Neural cell (in vitro differentiated cells): ENCODE measurements at places on chromosomes 5 and 9. TPM values are rescaled to one million over a fixed set of nuclear protein-coding genes. Genes with fewer than 3 reads are reported as not detected.

Gene FABP6
- 3.6 TPM in 1 of 2 replicates, not detected in the other for polyA plus RNA-seq

Gene PHYHD1
- not detected in 2 replicates for polyA plus RNA-seq

Gene SLC12A7
- polyA plus RNA-seq, result 3.1 and 4.5 TPM in 2 replicates

Gene GRIA1
- 59.6 and 68.9 TPM in 2 replicates for polyA plus RNA-seq

Gene RNF183
- polyA plus RNA-seq, result not detected in 2 replicates

Gene C9orf152
- polyA plus RNA-seq, result not detected in 2 replicates

Gene DNAI1
- 0.99 and 1.6 TPM in 2 replicates for polyA plus RNA-seq

Gene EGFL7
- polyA plus RNA-seq, result 8.2 and 12.5 TPM in 2 replicates

Gene DHFR
- polyA plus RNA-seq, result 17.0 and 21.2 TPM in 2 replicates

Gene TXNDC8
- polyA plus RNA-seq, result not detected in 2 replicates

Gene OR1L1
- not detected in 2 replicates for polyA plus RNA-seq

Gene SLC36A3
- polyA plus RNA-seq, result not detected in 2 replicates

Gene CCNI2
- not detected in 2 replicates for polyA plus RNA-seq

Gene EGFLAM
- polyA plus RNA-seq, result not detected in 2 replicates

Gene PFN3
- polyA plus RNA-seq, result not detected in 2 replicates

Gene THBS4
- 6.3 TPM in 2 replicates for polyA plus RNA-seq

Gene AQP7
- not detected in 2 replicates for polyA plus RNA-seq

Gene HTR1A
- not detected in 2 replicates for polyA plus RNA-seq

Gene MARVELD2
- 0.56 TPM in 1 of 2 replicates, not detected in the other for polyA plus RNA-seq

Gene KCNMB1
- polyA plus RNA-seq, result not detected in 2 replicates

Gene FOXD4L4
- 0.10 TPM in 1 of 2 replicates, not detected in the other for polyA plus RNA-seq

Gene GLRA1
- not detected in 2 replicates for polyA plus RNA-seq

Gene ZFP37
- polyA plus RNA-seq, result 28.2 and 35.4 TPM in 2 replicates

Gene PDZD2
- 3.1 and 4.0 TPM in 2 replicates for polyA plus RNA-seq

Gene GRHPR
- polyA plus RNA-seq, result 128 and 137 TPM in 2 replicates

Gene SPINK6
- polyA plus RNA-seq, result not detected in 2 replicates

Gene MACIR
- 33.7 and 34.8 TPM in 2 replicates for polyA plus RNA-seq

Gene SLC34A3
- polyA plus RNA-seq, result 0.12 and 0.27 TPM in 2 replicates

Gene UGT3A2
- not detected in 2 replicates for polyA plus RNA-seq

Gene MCTP1
- polyA plus RNA-seq, result 1.1 and 1.9 TPM in 2 replicates

Gene TARS1
- polyA plus RNA-seq, result 88.7 and 91.8 TPM in 2 replicates

Gene SLC1A3
- 1.9 and 3.5 TPM in 2 replicates for polyA plus RNA-seq

Gene NUTM2F
- 0.68 and 1.5 TPM in 2 replicates for polyA plus RNA-seq

Gene F2RL1
- polyA plus RNA-seq, result 0.12 and 0.78 TPM in 2 replicates

Gene ZBTB43
- polyA plus RNA-seq, result 12.1 and 12.3 TPM in 2 replicates
